ENCODE measurements at places on chromosomes 7 and 10. TPM values are rescaled to one million over a fixed set of nuclear protein-coding genes. Genes with fewer than 3 reads are reported as not detected.

DNA sequence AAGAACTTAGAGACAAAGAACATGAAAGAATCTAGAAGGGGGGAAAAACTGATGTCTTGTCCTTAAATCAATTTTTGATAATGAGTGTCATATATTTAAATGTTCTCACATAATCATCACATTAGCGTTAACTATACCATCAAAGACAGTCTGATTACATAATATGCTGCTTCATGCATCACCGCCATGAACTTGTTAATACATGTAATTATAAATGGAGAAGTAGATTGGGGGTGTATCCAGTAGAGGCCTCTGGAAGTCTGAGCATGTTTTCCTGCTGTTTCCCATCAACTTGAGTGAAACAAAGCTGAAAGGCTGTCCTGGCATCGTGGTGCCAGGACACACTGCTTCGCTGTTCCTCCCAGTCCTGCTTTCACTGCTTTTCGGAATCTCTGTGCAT, 48.2 kb downstream of the PRLHR start:
- DNase-seq, result no peak

DNA sequence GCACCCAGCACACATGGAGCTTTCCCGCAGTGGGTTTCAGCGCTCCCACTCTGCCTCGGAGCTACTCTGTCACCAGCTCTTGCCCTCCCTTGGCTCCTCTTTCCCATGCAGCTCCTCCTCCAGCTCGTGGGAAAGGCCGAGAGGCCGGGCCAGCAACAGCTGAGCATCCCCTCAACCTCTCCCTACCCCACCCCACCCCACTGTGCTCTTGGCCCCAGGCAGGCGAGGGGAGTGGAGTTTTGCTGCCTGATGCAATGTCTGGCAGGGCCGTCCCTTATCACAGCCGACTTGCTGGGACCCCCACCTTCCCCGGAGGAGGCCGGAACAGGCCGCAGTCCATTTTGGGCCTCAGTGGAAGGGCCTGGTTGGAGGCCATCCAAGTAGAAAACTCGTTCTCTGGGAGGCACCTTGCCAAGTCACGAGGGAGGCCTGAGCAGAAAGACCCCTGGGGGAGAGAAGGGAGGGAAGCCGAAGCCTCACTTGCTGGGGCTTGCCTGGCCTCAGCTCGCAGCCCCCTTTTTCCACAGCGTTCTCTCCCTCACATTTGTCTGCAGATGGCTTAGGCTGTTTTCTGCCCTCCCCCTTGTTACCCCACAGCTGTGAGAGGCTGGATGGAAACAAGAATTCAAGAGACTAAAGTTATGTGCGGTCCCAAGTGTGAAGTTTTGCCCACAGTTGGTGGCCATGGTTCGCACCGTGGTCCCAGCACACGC, 35.3 kb downstream of the CHST3 start:
- DNase-seq, result peak; percentile 75

GRCh38 chr7:94330269-94331020, 64.2 kb upstream of the COL1A2 start:
- DNase-seq, result no peak

GRCh38 chr10:43000651-43001426, 76.0 kb upstream of the RET start:
- DNase-seq, result no peak

Gene NXPH1
- 0.11 TPM for polyA plus RNA-seq

Gene TEX47
- polyA plus RNA-seq, result not detected

Gene AOAH
- 2.7 TPM for polyA plus RNA-seq
